ENCODE measurements at places on chromosomes 16 and 17.

DNA sequence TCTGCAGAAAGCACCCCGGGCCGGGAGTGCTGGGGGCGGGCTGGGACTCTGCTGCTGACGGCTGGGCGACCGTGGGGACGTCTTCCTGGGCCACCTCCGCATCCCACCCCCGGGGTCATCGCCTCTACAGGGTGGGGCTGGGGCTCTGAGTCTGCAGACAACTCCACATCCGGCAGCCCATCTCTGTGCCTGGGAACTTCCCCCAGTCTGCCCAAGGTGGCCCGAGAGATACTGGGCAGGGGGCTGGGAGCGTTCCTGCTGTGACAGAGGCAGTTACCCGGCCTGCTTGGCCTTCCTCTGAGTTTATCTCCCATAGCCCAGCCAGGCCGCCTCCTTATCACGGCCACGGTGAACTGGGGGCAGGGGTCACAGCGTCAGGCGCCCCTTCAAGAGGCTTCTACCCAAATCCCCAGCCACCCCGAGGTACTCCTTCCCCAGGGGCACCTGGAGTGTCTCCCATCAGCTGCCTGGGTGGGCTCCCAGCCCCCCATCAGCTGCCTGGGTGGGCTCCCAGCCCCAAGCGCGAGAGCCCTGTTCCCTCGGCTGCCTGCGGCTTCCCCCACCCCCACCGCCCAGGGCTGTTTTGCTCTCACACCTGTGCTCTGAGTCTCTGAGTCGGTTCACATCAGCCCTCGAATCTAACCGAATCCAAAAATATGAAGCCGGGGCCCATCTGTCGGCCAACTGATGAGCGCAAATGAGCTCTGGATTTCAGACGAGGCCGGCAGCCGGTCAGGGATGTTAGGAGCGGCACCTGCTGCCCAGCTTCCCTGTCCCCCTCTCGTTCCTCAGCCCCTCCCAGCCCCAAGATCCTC, 15.6 kb upstream of the CBFA2T3 start:
- H3K27me3 ChIP-seq: no peaks in the 10 kb centered on the region
- H3K36me3 ChIP-seq: peaks cover 1% of the 10 kb centered on the region
- H3K27ac ChIP-seq: no peak overlapping the region
- no peak overlapping the region for H3K4me3 ChIP-seq
- DNase-seq: no peak

GRCh38 chr17:9342225-9342624, 233.4 kb downstream of the STX8 start:
- H3K4me3 ChIP-seq: no peak overlapping the region
- no peak for DNase-seq
- H3K4me1 ChIP-seq: peaks cover 2% of the 10 kb centered on the region

DNA sequence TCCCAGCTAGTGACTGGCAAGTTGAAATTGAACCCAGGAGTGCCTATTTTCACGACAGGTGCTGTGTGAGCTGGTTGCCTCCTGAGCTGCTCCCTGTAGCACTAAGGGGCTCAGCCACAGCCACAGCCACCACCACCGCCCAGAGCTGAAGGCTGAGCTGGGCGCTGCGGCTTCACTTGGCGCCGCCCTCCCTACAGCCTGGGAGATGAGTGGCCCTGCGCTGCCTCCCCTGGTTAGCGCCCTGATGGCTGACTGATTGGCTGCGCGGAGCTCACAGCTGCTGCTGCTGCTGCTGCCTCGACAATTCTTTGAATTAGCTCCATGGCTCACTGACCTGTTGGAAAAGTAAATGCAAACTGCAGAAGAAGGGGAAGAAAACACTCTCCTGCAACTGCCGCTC, 91.8 kb upstream of the TMEM132E start:
- peaks cover 17% of the 10 kb centered on the region for H3K27me3 ChIP-seq
- H3K4me1 ChIP-seq: no peaks in the 10 kb centered on the region
- H3K36me3 ChIP-seq: no peaks in the 10 kb centered on the region
- no peak for DNase-seq
- H3K4me3 ChIP-seq: no peak overlapping the region

GRCh38 chr17:48598736-48599135, 5.2 kb upstream of the HOXB5 start:
- peaks cover 36% of the 10 kb centered on the region for H3K4me1 ChIP-seq
- H3K27me3 ChIP-seq: peaks cover 88% of the 10 kb centered on the region
- no peak overlapping the region for H3K27ac ChIP-seq
- no peaks in the 10 kb centered on the region for H3K36me3 ChIP-seq

DNA sequence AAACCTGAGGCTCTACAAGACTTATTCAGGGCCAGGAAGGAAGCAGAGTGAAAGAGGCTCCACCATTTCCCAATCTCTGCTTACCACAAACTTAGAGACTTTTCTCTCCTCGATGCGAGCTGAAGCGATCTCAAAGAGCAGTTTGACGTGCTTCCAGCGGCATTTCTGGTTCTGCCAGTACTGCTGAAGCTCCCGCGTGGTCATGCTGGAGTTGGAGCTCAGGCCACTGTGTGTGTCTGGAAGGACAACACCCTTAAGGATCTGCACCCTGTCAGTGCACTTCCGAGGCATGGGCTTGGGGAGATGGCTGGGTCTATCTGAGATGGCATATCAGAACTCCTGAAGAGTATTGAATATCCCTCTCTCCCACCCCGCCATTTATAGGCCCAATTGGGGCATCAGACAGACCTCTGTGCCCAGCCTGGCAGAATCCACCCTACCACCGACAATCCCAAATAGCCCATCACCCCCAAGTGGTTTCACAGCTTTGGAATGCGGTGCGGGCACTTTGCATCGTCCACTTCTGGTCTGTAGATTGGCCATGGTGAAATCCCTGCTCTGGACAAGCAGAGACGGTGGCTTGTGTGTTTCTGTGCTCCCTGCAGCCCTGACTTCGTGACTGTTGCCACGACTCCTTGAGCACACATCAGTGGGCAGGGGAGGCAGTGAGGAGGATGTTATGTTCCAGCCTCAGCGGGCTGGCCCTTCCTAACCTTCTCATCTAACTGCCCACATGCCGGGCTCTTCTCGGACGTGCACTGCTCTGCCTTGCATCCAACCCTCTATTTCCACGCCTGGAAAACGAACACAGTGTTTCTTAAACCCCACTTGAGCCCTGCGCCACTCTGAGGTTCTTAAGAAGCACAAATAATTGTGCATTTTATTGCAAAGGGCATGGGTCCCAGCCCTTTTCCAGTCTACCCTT, 5.2 kb downstream of the SNX20 start:
- no peaks in the 10 kb centered on the region for H3K27me3 ChIP-seq
- H3K27ac ChIP-seq: peak overlapping the region; percentile 60
- H3K4me1 ChIP-seq: peaks cover 40% of the 10 kb centered on the region
- H3K4me3 ChIP-seq: no peak overlapping the region

DNA sequence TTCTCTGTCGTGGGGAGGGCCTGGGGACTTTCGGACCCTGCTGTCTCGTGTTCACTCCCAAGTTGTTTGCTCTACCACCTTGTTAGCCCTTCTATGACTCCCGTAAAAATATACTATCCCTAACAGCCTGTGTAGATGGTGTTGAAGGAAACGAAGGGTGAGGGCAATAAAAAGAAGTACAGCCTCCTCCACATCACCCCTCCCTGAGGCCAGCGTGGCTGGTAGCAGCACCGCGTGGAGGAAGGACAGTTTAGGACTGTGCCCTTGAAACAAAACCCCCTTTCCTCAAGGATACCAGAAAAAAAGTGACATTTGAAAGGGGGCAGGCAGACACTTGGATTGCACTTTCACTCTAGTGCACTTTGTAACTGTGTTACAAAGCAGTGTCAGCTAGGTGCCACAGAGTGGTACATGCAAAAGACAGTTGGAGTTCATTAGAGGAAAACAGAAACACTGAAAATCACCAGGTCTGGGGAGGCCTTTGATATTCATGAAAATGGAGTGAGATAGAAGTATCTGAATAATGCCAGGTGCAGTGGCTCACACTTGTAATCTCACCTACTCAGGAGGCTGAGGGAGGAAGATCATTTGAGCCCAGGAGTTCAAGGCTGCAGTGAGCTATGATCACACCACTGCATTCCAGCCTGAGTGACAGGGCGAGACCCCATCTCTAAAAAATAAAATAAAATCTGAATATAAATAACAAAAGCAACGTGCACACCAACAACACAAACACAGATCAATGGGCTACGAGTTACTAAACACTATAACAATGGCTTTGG, 53.8 kb downstream of the TBX4 start:
- no peak for DNase-seq
- no peaks in the 10 kb centered on the region for H3K4me1 ChIP-seq

GRCh38 chr16:68235108-68235886, 630 bp downstream of the ESRP2 start:
- H3K4me3 ChIP-seq: peak overlapping the region; percentile 9
- H3K27ac ChIP-seq: no peak overlapping the region

GRCh38 chr17:2094891-2095535, 40.1 kb downstream of the HIC1 start:
- no peak overlapping the region for H3K27ac ChIP-seq
- no peak overlapping the region for H3K4me3 ChIP-seq
- DNase-seq: no peak
- H3K36me3 ChIP-seq: peaks cover 2% of the 10 kb centered on the region
- peaks cover 16% of the 10 kb centered on the region for H3K4me1 ChIP-seq
- no peaks in the 10 kb centered on the region for H3K27me3 ChIP-seq

DNA sequence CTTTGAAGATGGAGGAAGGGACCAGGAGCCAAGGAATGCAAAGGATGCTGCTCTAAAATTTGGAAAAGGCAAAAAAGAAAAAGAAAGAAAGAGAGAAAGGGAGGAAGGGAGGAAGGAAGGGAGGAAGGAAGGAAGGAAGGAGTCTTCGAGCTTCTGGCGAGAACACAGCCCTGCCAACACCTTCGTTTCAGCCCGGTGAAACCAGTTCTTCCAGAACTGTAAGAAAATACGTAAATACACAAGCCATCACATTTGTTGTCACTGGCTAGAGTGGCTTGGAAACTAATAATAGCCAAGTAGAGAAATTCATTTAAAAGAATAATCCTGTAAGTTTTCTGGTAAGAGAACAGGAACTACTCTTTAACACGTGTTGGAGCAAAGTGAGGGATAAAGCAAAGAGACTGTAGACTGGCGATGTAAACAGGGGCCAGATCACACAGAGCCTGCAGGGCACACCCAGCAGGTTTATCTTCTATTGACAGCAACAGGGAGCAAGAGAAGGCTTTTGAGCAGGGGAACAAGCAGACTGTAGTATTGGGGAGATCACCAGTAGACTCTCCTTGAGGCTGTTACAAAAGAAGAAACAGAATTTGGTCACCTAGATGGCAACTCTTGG, 188.7 kb upstream of the MPHOSPH6 start:
- H3K36me3 ChIP-seq: no peaks in the 10 kb centered on the region
- H3K4me1 ChIP-seq: no peaks in the 10 kb centered on the region
- no peak for DNase-seq

GRCh38 chr16:79468121-79468552, 132.4 kb downstream of the MAF start:
- no peaks in the 10 kb centered on the region for H3K36me3 ChIP-seq
- no peaks in the 10 kb centered on the region for H3K4me1 ChIP-seq
- peaks cover 2% of the 10 kb centered on the region for H3K27me3 ChIP-seq
- H3K4me3 ChIP-seq: no peak overlapping the region

DNA sequence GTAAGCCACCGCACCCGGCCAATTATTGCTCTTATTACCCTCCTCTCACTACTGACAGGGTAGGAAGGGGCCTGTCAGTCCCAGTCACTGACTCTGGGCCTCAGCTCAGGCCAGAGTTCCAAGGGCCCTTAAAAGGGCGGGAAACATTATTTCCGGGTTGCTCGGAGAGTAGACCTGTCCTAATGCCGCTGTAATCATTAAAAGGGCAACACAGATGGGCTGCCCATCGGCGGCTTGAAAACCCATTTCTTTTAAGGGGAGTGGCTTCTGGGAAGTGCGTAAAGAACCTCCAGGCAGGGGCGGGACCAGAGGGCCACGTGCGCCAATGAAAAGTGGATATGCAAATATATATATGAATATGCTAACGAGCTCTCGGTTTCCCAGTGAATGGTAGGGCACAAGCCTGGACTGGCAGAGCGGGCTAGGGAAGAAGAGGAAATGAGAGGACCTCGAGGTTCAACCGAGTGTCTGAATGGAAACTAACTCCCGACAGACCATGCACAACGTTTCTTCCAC, 26.6 kb downstream of the PIPOX start:
- no peak overlapping the region for H3K27ac ChIP-seq
- H3K4me3 ChIP-seq: no peak overlapping the region
- H3K36me3 ChIP-seq: no peaks in the 10 kb centered on the region
- no peak for DNase-seq

DNA sequence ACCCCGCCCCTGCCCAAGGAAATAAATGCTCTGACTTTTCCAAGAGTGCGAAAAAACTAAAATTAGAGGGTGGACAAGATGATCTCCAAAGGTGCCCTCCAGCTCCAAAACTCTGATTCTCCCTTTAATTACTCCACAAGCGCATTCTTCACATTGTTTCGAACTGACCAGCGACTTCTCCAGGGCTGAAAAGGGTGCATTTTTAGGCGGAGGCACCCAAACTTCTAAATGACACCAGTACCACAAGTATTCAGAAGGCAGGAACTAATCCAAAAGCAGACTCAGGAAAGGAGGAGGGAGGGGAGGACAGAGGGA, 750 bp downstream of the ZFHX3 start:
- H3K27ac ChIP-seq: no peak overlapping the region
- H3K4me1 ChIP-seq: peaks cover 4% of the 10 kb centered on the region
- no peaks in the 10 kb centered on the region for H3K36me3 ChIP-seq
- H3K4me3 ChIP-seq: peak overlapping the region; percentile 46
- peaks cover 24% of the 10 kb centered on the region for H3K27me3 ChIP-seq

DNA sequence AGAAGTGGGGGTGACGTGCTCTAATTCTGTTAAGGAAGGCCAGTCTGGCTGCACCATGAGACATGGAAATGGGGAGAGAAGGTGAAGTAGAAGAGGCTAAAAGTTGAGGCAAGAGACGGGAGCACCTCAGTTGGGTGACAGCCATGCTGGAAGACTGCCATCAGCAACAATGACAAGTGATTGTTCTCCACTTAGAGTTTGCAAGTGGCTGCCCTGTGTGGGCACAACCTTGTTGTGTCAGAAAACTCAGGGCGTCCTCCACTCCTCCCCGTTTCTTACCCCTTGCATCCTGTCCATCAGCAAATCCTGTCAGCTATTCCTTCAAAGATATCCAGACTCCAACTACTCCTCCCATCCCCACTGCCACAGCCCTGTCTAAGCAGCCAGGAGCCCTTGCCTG, 17.6 kb downstream of the CES1 start:
- H3K36me3 ChIP-seq: no peaks in the 10 kb centered on the region
- DNase-seq: no peak
- H3K4me1 ChIP-seq: no peaks in the 10 kb centered on the region

GRCh38 chr16:76796416-76796815, 394.6 kb upstream of the MON1B start:
- DNase-seq: no peak
- no peak overlapping the region for H3K4me3 ChIP-seq

Data from activated naive CD4-positive, alpha-beta T cell treated with anti-CD3 and anti-CD28 coated beads for 36 hours (primary cell).